ENCODE measurements at places on chromosomes 3 and 15.

- no peak for DNase-seq
Measured at GRCh38 chr15:29986946-29987345, 95.8 kb upstream of the GOLGA8J start.

DNA sequence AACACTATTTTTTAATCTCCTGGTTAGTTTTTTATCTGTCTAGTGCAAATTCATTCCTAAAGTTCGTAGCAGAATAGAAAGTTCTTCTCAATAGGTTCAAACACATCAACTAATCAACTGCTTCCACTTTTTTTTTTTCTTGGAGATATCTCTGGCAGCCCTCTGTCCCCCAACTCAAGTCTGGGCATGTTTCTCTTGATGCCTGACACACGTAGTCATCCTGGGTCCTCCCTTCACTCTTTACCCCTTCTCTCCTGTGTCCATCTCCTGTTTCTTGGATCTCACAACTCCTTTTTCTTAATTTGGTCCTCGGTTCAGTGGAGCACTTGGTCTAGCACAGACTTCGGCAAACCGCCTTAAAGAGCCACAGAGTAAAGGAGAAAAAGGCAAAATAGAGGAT lies 14.4 kb downstream of the TNFAIP8L3 start:
- DNase-seq: no peak

- DNase-seq: no peak
Measured at GRCh38 chr3:184584464-184584891, 22.9 kb downstream of the EPHB3 start.

DNA sequence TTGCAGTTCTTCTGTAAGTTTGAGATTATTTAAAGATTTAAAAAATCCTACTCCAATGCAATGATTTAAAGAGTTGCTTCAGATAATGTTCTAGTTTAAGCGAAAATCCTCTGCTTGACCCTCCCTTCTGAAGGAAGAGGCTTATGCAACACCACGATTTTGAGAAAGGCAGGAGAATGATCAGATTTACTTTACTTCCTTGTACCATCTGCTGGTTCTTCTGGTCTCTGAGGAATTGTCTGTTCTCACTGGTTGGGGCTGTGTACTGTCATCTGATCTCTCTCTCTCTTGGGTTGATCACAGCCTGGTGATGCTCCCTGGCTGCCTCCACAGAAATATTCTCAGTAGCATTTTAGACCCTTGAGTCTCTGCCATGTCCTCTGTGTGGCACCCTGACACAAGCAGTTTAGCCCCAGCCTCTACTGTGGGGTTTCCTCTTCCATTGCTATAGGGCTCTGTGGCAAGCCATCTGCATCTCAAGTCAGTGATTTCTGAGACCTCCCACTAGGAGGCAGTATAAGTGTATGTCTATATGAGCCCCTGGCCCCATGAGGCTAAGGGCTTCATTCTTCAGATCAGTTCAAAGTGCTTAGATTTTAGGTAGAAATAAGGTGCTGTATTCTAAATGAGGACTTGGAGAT lies 50.8 kb upstream of the PLAAT1 start:
- DNase-seq: peak; percentile 38

DNA sequence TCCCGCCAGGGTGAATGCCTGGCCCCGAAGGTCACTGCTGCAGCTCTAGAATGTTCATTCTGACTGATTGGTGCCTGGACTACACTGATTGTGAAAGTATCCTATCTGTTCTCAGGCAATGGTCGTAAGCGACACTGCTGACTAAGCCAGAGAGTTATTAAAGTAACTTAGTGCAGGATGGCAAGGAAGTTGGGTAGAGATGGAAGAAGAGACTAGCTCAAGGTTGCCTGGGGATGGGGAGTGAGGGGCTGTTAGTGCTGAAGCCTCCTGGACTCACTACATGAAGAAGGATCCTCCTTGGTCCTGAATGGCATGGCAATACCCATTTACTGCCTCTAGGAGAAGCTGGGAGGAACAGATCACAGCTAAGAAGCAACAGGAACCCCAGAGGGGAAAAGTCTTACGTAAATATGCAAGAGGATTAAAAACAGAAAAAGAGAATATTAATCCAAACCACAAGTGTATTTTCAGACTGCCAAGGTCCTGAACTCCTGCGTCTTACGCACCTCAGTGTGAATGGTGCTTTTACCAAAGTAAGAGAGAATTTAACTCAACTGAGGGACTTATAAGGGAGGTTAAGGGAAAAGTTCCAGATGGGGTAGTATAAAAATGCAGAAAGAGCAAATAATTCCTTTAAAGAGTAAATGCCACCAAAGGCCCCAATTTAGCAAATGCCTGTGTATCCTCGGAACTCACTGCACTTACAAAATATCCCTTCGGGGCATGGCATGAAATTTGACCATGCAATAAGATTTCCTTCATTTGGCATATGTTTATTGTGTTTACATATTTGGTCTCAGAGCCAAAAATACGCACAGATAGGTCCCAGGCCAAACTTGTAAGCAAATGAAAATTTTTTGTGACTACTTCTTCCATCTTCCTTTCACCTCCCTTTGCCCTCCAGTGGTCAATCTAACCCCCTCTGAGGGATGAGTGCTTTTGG lies 64.0 kb upstream of the DGKG start:
- no peak for DNase-seq

GRCh38 chr3:136957751-136958288 lies at the start of gene IL20RB:
Gene IL20RB (plus strand): TSS chr3:136957983. CDS start chr3:136958114, 131 bp downstream.
- no peak for DNase-seq

- DNase-seq: no peak
Measured at GRCh38 chr15:66117841-66118240, 135.7 kb downstream of the MEGF11 start.

- no peak for DNase-seq
Measured at GRCh38 chr3:96748139-96748538, 66.3 kb upstream of the EPHA6 start.

- no peak for DNase-seq
Measured at GRCh38 chr3:140794507-140794906, 116.6 kb downstream of the TRIM42 start.

DNA sequence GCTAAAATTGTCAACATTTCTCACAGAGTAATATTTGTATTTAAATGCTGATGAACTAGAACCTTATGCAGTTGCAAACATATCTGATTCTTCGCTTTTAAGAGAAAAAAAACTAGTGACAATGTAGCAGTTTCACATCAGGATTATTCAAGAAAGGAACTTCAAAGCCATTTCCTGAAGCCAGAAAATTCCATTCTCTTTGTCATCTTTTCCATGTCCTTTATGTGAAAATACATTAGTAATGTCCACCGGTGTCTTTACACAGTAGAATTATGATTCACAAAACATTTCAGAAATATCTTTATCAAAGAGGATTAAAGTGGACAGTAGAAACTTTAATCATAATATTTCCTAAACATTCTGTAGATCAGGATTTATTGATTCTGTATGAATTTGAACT lies 12.7 kb upstream of the LXN start:
- no peak for DNase-seq

GRCh38 chr3:70189884-70190473 lies 122.5 kb downstream of the MDFIC2 start:
- DNase-seq: no peak

DNA sequence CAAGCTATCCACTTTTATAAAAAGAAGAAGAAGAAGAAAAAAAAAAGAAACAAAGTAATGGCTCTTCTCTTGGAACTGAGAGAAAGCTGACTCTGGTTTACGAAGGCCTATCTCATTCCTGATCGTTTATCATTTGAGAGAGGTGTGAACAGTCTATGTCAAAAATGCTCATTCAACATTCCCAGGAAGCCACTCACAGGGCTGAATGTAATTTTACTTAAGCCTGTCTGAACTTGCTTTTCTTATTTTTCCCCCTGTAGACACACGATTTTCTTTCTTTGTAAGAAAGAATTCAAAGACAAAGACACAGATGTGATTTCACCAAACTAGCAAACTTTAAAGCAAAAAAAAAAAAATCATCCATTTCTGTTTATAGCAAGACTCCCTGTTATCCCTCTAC lies 805.8 kb downstream of the FHIT start:
- no peak for DNase-seq

DNA sequence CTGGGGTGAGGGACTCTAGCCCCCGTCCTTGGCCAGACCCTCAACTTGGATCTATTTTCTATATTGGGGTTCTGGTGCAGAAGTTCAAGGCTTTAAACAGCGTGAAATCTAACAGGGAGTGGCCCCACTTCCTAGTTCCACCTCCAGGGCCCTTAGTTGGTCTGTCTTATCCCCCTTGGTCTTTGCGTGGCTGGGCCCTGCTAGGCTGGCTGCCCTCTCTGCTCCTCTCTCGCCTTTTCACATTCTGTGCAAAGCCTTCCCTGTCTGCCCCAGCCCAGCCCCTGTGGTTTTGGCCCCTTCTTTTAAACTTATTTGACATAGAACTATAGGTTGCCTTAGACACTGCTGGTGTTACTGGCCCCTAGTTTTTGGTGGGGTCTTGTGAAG lies 5.6 kb downstream of the PPCDC start:
- DNase-seq: no peak

- DNase-seq: no peak
Measured at GRCh38 chr3:63896332-63897030, 15.7 kb downstream of the SCAANT1 start.

DNA sequence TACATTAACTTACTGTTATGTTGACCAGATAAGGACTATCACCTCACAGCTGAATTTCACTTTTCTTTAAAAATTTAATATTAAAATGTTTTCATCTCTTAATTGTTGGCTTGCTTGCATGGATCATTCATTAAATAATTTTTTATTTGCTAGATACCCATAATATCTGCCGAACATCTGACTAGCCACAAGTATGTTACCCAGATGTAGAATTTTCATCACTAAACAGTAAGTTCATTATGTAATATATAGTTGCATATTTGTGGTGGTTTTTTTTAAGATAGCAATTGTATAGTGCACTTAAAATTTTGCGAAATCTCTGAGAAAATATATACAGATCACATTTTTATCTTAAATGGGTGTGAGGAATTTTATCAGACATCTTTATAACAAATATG lies 190.4 kb downstream of the MBNL1 start:
- DNase-seq: no peak

- DNase-seq: peak; percentile 12
Measured at GRCh38 chr3:127787571-127788365, 34.5 kb downstream of the MGLL start.

DNA sequence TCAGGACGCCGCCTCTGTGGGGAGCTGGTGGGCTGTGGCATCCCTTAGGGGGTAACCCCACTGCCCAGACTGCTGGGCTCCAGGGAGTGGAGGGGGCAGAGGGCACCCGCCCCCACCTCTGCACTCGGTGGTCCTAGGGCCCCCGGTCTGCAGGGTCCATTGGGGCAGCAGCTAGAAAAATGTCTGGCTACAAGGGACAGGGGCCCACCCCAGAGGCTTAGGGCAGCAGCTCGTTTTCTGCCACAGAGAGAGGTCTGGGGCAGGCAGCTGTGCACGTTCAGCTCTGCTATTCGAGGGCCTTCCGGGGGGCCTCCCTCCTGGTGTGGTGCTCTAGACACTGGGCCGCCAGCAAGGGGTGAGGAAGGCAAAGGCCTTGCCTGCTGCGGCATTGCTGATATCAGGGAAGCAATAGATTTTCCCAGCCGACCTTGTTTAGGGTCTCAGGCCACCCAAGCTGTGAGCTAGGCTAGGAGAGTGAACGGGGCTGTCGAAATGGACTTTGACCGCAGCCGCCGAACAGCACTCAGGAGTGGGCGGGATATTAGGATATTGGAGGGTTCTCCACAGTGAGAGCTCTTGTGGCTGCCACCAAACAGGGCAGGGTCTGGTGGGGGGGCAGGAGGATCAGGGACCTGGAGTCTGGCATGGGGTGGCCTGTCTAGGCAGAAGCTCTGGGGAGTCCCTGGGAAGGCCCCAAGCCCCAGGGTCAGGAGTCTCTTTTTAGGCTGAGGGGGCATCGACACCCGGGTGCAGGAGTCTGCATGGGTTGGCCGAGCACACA lies 61.4 kb upstream of the KLF13 start:
- DNase-seq: peak; percentile 22

GRCh38 chr3:170244576-170244975 lies 22.4 kb downstream of the PRKCI start:
- no peak for DNase-seq

- DNase-seq: no peak
Measured at GRCh38 chr15:66433726-66434125, 47.0 kb downstream of the MAP2K1 start.

DNA sequence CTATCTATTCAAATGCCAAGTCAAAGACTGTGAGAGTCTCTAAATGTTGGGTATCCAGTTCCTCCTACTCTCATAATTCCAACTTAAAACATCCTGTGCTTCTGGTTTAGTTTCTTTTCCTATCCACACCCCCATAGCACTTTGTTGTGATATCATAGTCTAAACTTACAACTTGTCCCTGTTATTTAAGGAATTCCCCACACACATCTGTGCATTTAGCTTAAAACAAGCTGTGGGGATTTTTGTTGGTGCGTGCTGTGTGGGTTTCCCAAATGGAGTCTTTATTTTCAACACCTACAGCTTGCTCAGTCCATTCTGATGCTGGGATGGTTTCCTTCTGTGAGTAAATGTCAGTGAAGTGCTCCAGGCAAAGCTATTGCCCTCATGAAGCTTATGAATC lies 167.3 kb downstream of the GMNC start:
- DNase-seq: no peak

- DNase-seq: no peak
Measured at GRCh38 chr15:101013769-101014675, 94.9 kb downstream of the LRRK1 start.

- DNase-seq: no peak
Measured at GRCh38 chr15:80970658-80971057, 19.0 kb downstream of the MESD start.

DNA sequence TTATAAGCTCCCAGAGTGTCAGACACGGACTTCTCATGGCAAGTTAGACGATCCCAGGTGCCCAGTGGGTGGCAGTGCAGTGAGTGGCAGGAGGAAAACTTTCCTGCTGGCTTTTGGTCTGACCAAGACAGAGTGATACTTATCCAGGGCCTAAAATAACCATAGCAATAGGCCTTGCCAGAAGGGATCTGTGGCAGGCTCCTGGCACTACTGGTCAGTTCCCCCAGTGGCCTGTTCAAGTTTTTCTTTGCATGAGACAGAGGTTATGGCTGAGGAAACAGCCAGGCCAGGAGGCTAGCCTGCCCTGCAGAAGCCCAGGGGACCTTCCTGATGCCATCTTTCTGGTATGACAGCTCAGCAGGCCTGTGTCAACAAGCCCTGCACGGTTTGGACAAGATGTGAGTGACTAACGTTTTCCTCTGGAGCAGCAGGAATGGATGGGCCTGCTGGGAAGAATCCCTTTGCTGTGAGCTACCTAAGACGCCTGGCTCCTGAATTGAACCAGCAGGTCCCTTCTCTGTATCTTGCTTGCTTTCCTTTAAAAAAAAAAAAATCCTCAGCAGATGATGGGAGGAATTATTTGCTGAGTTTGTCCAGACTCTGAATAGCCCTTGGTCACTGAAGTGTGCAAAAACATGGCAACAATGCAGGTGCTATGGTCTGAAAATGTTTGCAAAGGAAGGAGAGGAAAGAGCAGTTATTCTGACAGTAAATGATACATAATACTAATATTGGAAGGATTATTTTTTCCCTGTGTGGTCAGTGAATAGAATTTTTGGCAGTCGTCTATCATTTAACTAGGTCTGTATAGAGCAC lies 18.0 kb downstream of the SCG5 start:
- peak; percentile 40 for DNase-seq
